ENCODE measurements at places on chromosomes 16 and 17.

- DNase-seq = no peak
Observed at GRCh38 chr17:15885770-15886169, 59.2 kb upstream of the ADORA2B start.

- no peak for DNase-seq
Observed at GRCh38 chr17:36765436-36766043, 164.2 kb downstream of the MRM1 start.

DNA sequence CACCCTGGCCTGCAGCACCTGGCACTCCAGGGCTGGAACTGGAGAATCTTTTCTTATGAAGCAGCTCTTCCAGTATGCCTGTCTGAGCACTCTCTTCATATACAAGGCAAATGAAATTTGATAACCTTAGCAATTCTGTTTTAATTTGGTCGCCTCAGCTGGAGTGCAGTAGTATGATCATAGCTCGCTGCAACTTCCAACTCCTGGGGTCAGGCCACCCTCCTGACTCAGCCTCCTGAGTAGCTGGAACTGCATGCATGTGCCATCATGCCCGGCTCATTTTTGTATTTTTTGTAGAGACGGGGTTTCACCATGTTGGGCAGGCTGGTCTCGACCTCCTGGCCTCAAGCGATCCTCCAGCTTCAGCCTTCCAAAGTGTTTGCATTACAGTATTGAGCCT lies 140.8 kb upstream of the CHMP6 start:
- no peak for DNase-seq

GRCh38 chr17:44354582-44355561 lies 8.8 kb downstream of the FAM171A2 start:
- DNase-seq = no peak

- DNase-seq = no peak
Observed at GRCh38 chr17:28216528-28216927, 102.5 kb upstream of the TMEM97 start.

- DNase-seq = no peak
Observed at GRCh38 chr17:15999974-16000827, 577 bp downstream of the TTC19 start.

GRCh38 chr17:62760059-62760944 lies 47.8 kb downstream of the MARCHF10 start:
- DNase-seq = peak; percentile 36

- DNase-seq = peak; percentile 54
Observed at GRCh38 chr17:45228763-45229539, 7.3 kb downstream of the FMNL1 start.

GRCh38 chr16:8589057-8589899 lies 1.0 kb downstream of the TMEM114 start:
- no peak for DNase-seq

All from AG04449 (cell line).